ENCODE measurements at places on chromosomes 2 and 18.

DNA sequence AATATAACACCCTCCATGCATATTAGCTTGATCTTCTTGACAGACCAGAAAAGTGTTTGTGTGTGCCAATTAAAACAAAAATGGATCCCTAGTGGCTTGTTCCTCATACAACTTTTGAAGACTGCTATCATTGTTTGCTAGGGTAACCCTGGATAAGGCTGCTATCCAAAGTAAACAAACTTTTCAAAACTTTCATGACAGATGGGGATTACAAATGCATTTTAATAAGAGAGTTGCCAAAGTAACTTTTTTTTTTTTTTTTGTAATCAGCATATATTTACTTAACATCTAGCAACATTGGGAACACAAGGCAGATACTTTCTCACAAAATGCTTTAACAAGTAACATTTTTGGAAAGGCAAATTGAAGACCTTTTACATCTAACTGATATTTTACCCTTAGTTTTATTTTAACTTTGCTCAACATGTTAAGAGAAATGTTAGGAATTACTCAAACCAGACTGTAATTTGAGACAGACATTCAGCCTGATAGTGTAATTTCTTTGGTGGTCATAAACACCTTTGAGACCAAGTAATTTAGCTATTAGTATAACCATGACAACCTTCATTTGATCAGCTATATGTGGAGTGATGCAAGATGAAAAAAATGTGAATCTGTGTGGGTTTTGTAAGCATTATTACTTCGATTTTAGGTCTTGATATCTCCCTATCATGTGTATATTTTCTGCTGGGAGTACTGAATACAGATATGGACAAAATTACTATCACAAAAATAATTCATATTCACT, 300.9 kb downstream of the ARHGAP15 start:
- DNase-seq = peak; percentile 59

- DNase-seq = no peak
These were observed 43.4 kb downstream of the GREB1 start for GRCh38 chr2:11577101-11577883.

GRCh38 chr2:20164061-20164733, 60.7 kb downstream of the SDC1 start:
- peak; percentile 21 for DNase-seq

DNA sequence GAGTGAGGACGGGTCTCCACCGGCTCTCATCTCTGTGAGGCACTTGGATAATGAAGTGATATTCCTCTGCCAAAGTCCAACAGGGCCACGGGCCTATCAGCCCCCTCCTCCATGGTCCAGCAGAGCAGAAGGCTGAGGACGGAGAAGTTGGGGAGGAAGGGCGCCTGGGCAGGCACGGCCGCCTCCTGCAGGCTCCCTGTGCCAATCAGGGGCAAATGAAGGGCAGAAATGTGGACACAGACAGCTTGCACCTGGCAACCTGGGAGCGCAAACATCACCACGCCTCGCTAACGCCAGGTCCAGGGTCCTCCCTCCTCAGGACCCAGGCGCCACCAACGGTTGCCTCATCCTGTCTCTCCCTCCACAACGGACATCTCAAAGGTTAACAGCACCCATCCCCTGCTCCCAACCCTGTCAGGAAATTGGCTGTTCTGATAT, 24.3 kb downstream of the SMAD7 start:
- no peak for DNase-seq

- DNase-seq = no peak
These were observed 96.7 kb upstream of the ACKR3 start for GRCh38 chr2:236472720-236473495.

DNA sequence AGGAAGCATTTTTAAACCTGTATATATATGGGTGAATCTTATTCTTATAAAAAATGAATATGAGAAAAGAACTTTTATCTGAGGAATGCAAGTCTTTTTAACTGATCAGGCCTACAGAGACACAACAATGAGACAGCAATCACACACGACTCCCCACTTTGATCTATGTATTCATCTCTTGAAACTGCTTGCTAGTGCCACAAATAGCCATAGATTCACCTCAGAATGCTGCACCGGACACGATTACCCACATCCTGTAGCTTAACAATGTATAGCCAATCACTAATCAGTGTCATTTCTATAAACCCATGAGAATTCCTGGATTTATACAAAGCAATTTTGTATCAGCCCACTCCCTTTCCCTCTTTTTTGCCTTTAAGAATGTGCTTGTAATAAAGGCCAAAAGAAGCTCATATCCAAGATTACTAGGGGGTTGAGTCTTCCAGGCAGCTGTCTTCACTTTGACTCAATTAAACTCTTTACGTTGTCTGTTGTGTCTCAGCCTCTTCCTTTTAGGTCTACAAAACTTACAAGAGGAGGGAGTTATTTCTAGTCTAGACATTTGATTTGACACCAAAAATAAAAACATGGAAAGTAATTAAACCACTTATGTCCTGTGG, 94.9 kb downstream of the MBD2 start:
- no peak for DNase-seq

- no peak for DNase-seq
These were observed 20.3 kb upstream of the KIDINS220 start for GRCh38 chr2:8857709-8858108.

GRCh38 chr18:57220480-57220879, 73.6 kb downstream of the BOD1L2 start:
- no peak for DNase-seq

DNA sequence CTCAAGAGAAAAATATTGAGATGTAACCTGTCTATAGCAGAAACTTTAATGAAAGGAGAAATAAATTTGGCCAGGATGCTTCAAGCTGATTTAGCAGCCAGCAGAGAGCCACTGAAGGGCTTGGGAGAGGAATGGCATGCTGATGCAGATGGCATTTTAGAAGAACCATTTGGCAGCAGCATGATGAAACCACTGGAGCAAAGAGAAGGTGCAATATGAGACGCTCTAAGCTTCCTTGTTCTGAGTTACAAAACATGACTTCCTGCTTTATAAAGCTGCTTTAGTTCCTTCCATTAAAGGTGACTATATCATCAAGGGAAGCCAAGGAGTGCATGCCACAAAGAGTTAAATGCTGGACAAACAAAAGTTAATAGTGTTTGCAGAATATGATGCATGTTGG, 189.7 kb downstream of the PID1 start:
- peak; percentile 15 for DNase-seq
